ENCODE measurements at places on chromosomes 6 and 20.

DNA sequence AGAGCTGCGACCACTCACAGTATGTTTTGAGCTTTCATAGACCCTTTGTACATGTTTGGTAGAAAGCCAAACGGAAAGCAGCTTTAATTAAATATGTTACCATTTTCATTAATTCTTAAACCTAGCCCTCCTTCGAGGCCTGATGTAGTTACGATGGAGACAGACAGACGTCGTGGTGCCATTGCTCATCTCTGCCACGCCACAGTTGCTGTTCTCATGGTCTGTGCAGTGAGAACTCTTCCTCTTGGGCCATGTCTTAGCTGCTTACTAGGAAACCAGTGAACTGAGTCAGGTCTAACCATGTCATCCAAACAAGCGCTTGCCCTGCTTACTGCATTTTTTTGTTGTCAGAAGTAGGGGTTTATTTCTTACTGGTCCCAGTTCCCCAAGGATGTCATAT lies 62.8 kb downstream of the SNX9 start:
- no peak for DNase-seq

DNA sequence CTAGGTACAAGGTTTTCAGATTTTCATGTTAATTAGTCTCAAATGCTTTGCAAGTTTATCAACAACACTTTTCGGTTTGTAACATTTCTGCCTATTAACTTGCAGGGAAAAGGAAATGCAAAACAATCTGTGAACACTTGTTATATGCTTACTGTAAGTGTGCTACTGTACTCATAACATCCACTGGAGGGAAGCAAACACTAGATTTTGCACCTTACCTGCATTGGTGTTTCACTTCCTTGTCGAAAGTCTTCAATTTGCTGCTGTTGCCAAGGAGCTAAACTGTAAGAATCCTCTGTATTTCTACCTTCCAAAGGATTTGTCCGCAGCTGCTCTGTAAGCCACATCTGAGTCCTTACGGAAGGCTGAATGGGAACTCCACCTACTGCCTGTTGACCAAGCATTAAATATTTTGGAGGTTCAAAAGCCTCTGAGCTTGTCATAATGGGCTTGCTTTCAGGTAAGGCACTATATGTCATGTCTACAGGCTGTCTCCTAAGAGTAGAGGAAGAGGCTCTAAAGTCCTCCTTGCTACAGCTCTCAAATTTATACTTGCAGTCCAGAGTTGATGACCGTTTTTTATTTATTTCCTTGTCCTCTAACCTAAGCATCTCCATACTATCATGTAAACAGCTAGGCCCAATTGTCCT lies 17.3 kb downstream of the PLN start:
- DNase-seq = no peak

- DNase-seq = no peak
Observed at GRCh38 chr6:84763886-84764331, 489 bp downstream of the TBX18 start.

DNA sequence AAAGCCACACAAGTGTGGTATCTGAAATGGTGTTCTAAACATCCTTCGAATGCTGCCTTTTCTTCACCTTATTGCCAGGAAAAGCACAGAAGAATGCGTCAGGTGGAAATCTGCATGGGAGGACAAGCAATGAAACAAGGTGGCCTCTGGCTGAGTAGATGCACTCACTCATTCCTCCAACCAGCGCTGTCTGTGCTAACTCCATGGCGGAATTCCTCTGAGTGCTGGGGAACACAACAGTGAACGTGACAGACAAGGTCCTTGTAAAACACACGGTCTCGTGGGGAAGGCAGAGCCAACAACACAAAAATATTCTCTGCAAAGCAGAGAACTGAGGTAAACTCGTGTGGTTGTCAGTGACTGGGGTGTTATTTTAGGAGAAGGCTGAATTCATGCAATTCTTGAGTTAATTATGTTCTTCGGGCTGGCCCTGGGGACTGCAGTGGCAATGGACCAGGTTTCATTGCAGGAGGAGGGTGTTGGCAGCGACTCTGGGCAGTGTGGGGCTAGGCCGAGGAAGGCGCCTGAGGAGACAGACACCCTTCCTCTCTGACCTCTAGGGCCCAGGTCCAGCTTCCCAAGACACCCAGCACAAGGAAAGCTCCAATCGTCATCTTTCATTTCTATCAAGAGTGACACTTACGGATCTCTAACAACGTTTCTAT lies 339.7 kb downstream of the PRKN start:
- no peak for DNase-seq

DNA sequence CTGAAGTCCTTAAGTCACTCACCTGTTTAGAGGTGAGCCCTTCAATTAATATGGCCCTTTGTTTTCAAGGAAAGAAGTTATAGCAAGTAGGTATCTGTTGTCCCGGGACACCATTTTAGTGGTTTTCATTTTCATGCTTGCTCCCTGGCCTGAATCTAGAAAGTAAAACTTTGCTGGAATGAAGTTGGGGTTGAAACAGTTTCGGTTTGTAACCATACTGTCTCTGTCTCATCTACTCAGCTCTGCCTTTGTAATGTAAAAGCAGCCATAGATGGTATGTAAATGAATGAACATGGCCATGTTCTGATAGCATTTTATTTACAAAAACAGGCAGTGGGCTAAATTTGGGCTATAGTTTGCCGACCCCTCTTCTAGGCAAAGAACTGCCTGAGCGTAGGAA lies 64.9 kb upstream of the GNRH2 start:
- DNase-seq = no peak

DNA sequence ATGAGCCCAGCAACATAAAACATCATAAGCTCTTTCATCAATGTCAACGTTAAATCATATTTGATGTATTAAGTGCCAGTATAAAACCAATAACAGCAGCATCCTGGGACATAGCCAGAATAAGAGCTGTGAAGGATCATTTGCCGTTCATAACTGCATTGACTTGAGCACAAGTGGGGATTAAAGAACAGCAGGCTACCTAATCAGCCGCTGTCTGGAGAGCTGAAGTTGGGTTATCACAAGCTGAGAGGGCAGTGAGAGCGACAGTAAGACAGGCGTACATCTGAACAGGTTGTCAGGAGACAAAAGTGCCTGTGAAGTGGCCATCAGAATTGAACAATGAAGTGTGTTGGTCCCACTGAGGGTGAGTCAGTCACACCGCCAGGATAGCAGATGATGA lies 269.6 kb downstream of the GRIK2 start:
- no peak for DNase-seq

GRCh38 chr6:128333581-128334223 lies 186.7 kb downstream of the PTPRK start:
- DNase-seq = no peak

GRCh38 chr6:46367354-46368168 lies 123.7 kb downstream of the RCAN2 start:
- no peak for DNase-seq

GRCh38 chr6:146429831-146430230 lies 113.8 kb upstream of the RAB32 start:
- DNase-seq = no peak

- no peak for DNase-seq
Observed at GRCh38 chr6:20415712-20416454, 14.2 kb downstream of the E2F3 start.

Measured in type B pancreatic cell (in vitro differentiated cells).